ENCODE measurements at places on chromosomes 3 and 15. TPM values are rescaled to one million over a fixed set of nuclear protein-coding genes. Genes with fewer than 3 reads are reported as not detected.

NAALADL2 gene
- not detected for polyA plus RNA-seq

PRSS50 gene
- not detected for polyA plus RNA-seq

MAP6D1 gene
- not detected for polyA plus RNA-seq

CFAP91 gene
- polyA plus RNA-seq: not detected

CAMK2N2 gene
- not detected for polyA plus RNA-seq

CA12 gene
- not detected for polyA plus RNA-seq

NPHP3 gene
- 5.4 TPM for polyA plus RNA-seq

ACTC1 gene
- not detected for polyA plus RNA-seq

P3H2 gene
- polyA plus RNA-seq: not detected

Data from IgD-negative memory B cell (primary cell).